ENCODE measurements at places on chromosomes 2 and 18. TPM values are rescaled to one million over a fixed set of nuclear protein-coding genes. Genes with fewer than 3 reads are reported as not detected.

GRCh38 chr2:197891897-197892442 is 87.6 kb downstream of the PLCL1 start:
- no peak for DNase-seq

- peak; percentile 40 for DNase-seq
These were observed 370.9 kb upstream of the ZEB2 start for GRCh38 chr2:144890828-144891227.

DNA sequence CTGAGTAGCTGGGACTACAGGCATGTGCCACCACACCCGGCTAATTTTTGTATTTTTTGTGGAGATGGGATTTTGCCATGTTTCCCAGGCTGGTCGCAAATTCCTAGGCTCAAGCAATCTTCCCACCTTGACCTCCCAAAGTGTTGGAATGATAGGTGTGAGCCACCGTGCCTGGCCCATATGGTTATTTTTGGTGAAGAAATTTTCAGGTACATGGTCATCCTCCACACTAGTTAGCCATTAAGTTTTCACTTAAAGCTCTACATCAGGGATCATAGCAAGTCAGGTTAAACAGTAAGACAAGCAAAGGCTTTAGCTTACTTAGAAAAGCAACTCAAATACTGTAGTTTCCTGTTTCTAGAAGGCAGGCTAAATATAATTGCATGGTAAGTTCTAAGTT is 104.3 kb upstream of the GRB14 start:
- no peak for DNase-seq

PFN4 gene
- total RNA-seq = 0.66 TPM

Measured in B cell (primary cell).